Liver (tissue), 10 donors: ENCODE measurements at places on chromosomes 12 and 14. TPM values are rescaled to one million over a fixed set of nuclear protein-coding genes. Genes with fewer than 3 reads are reported as not detected.

Gene ADSS1
- total RNA-seq: 13.3 TPM

Gene TROAP
- 17.5 TPM for total RNA-seq

Gene AGAP2
- total RNA-seq: 1.7 TPM

Gene LMNTD1
- not detected for total RNA-seq

Gene TC2N
- 1.9 TPM for total RNA-seq

Gene MYG1
- 18.8 TPM for total RNA-seq

Gene GYS2
- 15.5 TPM for total RNA-seq

Gene GPR68
- 0.37 TPM for total RNA-seq

Gene BHLHE41
- 0.17 TPM for total RNA-seq

Gene KRT8
- total RNA-seq: 128 TPM

Gene TCL1A
- 17.2 TPM for total RNA-seq

Gene TRAF3
- 7.1 TPM for total RNA-seq

Gene C3AR1
- 4.0 TPM for total RNA-seq

Gene B4GALNT1
- total RNA-seq: not detected

Gene IGFBP6
- total RNA-seq: 1.6 TPM

Gene SOAT2
- total RNA-seq: 9.4 TPM

Gene PLCZ1
- not detected for total RNA-seq

Gene HOXC11
- total RNA-seq: not detected

Gene SAMD15
- total RNA-seq: 0.19 TPM
